ENCODE measurements at places on chromosomes 12 and 14.

- no peak for DNase-seq
Measured at GRCh38 chr14:57293866-57294837, 25.4 kb downstream of the AP5M1 start.

DNA sequence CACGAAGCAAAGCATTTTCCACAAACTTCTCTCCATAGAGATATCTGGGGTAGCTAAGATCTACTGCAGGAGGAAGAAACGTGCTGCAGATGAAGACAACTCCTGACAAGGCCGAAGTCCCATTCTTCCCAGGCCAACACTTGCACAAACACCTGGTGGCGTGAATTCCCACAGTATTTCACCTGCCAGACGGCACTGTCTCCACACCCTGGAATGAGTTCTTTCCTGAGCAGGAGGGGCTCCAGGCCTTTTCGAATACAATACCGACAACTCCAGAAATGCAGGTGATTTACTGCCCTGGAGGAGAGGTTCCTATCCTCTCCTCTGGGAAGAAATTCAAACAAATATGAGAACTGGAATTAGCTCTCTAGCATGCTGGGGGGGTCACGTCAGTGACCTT is 179.9 kb downstream of the MON2 start:
- DNase-seq: no peak

GRCh38 chr12:68950511-68950910 is 17.5 kb upstream of the CPM start:
- DNase-seq: no peak

DNA sequence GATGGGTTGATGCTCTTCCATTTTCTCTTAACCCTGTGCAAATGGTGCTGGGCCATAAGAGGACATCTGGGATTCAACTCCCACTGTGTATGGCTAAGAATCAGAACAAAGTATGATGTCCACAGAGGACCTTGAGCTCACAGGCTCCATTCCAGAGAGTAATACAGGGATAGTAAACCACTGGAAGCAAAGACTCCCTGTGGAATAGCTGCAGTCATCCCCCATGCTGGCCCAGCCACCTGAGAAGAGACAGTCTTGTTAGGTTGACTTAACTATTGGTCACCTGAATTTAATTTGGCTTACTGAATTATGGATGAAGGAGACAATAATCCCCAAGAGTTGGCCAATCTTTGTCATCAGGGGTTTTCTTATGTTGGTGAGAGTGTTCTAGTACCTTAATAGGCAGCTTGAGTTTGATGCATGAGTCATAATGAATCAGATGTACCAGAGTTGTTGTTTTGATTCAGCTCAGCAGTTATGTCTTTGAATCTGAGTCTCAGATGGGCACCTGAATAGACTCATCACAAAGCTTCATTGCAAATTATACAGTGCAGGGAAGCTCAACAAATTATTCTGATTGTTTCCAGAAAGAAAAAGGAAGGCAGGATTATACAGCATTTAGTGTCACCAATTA is 122.7 kb downstream of the SSPN start:
- DNase-seq: peak; percentile 27

DNA sequence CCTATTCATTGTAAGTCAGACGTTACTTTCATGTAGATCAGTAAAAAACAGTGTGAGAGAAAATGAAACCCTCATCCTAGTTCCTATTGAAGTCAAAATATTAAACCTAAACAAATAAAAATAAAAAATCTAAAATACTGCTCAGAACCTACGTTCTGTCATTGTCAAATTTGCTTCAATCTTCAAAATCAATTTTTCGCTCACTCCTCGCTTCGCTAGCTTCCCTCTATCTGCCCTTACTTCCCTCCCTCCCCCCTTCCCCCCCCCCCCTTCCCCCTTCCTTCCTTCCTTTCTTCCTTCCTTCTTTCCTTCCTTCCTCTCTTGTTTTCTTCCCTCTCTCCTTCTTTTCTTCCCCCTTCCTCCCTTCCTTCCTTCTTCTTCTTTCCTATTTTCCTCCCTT is 310.9 kb upstream of the PDE3A start:
- DNase-seq: no peak

- DNase-seq: no peak
Measured at GRCh38 chr12:63816031-63816430, 28.5 kb upstream of the SRGAP1 start.

DNA sequence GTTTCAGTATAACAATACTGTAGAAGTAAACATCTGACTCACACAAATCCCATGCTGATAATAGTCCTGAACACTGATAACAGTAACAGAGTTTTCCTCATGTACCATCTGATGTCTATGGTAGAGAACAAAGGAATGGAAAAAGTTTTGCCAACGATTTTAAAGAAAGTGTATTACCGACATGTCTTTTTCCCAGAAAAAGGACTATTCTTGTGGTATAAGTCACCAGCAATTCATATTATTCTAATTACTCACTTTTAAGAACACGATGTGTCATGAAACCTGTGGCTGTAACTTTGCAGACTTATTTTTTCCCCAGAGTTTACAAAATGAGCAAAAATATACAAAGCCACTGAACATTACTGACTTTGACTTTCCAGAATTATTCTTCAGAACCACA is 40.1 kb upstream of the DCN start:
- DNase-seq: no peak

GRCh38 chr14:68283378-68284123 is 464.0 kb downstream of the RAD51B start:
- DNase-seq: no peak

DNA sequence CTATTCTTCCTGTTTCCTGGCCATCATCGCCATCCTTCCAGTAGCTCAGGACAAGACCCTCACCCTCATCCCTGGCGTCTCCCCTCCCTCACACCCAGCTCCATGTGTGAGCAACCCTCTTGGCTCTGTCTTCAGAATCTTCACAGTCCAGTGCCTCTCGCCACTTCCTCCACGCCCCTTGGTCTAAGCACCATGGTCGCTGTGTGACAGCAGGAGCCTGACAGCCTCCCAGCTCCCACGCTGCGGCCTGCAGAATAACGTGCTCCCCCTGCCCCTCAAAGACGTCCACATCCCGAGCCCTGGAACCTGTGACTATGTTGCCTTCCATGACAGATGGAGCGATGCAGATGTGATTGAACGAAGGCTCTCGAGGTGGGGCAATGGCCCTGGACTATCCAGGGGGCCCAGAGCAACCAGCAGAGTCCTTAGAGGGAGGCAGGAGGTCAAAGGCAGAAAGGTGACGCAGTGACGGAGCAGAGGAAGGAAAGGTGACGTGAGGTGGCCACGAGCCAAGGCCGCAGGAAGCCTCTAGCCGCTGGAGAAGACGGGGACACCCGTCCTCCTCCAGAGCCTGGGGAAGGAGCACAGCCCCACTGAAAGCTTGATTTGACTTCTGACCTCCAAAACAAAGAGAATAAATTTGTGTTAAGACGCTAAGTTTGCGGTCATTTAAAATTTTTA is 139.8 kb downstream of the CALM1 start:
- no peak for DNase-seq

GRCh38 chr12:118332511-118332910 is 40.2 kb downstream of the TAOK3 start:
- no peak for DNase-seq

- DNase-seq: no peak
Measured at GRCh38 chr14:105144026-105144665, 24.4 kb downstream of the JAG2 start.

DNA sequence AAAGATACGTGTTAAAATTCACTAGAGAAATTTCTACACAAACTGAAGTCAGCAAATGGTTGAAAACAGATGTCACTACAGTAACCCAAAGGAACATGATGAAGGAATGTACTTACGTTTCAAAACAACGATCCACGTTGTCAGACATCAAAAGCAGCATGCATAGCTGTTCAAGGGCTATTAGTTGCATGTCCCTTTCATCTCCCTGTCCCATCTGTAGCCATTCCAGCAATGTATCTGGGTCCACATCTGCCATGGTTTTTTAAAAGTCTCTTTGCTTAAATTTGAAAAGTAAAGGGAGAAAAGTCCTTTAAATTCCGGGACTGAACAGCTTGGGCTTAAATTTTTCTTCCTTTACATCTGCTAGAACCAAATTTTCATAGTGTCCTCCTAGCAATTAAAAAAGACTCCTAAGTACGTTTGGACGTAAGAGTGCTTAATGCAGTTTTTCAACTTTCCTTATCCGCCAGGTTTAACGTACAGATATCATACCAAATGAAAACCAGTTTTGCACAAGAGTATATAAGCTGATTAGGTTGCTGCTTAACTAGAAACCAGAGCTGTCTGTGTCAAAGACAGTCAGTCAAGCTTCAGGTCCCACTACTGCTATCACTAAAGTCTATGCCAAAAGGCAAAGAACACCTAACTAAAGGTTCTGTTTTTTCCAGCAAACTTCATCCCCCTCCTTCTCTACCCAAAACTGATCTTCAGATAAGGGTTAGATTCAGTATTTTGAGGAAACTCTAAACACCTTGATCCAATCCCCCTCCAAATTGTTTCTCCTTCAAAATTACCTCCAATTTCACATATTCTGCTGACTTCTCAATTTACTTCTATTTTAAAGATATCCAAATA is 1.7 kb downstream of the HECTD1 start:
- peak; percentile 59 for DNase-seq

DNA sequence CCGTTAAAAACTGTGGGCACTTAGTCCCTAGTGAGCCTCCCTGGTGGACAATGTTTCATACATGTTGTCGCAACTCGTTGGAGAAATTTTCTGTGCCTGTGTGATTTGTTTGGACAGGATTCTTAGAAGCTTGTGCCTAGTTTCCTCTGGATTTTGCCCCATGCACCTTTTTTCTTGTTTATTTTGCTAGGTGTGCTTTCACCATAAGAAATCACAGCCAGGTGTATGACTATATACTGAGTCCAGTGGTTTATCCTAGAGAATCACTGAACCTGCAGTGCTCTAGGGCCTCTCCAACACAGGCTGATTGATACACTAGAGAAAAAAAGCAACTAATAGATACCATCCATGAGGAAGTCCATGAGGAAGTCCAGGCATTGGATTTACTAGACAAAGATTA is 33.1 kb upstream of the OASL start:
- DNase-seq: no peak

DNA sequence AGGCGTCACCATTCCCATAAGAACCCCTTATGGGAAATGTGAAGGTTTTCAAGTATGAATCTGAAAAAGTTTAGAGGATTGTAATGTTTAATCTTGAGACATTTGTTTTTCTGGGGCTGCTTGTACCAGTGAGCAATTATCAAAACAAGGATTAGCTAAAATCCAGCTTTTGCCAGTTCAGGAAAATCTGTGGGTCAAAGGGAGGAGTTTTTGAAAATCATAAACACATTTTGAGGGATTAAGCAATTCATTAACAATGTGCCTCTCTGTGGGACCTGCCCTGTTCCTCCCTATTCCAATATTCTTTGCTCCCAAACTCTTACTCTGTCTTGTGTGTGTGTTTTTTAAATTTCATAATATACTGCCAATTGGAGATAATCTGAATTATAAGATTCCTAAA is 11.7 kb upstream of the DAAM1 start:
- no peak for DNase-seq

GRCh38 chr12:114291389-114292060 is 114.4 kb downstream of the TBX5 start:
- DNase-seq: no peak

DNA sequence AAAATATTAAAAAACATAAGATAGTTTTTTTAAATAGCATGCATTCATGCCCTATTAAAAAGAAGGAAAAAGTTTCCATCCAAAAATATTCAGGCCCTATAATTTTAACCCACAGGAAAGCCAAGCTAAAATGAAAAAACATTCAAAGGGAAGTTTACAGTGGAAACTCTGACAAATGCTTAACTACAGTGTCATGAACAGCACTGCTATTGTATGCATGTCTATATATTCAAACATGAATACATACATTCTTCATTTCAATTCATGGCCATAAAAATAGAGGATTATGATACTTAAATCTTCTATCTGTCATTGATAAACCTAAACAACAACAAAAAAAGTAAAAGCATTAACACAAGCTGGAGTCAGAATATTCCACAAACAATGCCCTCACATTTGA is 67.4 kb downstream of the PPP2R5E start:
- DNase-seq: no peak

DNA sequence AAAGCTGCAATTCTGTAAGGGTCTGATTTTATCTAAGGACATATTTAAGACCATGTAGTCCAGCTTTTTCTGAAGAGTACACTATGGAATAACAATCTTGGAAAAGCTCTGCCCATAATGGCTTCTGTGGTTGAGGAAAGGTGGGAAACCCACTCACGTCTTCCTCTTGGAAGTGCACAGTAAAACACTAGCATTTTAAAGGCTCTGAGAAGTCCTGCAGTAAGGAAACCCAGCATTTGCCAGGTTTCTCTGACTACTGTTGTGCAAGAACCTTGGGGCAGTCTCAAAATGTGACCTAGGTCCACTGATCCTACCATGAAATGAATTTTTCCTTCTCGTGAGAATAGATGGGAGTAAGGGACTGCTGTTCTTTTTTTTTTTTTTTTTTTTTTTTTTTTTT is 11.9 kb downstream of the MAP1LC3B2 start:
- no peak for DNase-seq

DNA sequence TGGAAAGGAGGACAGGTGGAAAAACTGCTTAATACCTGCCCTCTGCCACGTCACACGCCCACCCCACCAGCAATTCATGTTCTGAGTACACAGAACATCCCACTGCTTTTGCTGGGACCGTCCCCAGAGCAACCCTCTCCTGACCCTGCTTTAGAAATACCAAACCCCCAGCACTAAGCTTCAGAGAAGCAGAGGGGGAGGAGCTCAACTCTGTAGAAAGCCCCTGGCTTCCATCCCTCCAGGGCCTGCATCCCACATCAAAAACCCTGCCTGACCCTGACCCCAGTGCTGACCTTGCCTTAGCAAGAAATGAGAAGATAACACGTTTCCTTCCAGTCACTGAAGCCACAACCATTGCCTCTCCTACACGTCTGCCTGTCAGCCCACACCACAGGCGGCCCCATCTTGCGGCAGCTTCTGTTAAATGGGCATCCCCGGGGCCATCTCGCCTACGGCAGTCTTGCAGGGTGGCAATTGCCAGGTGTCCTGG is 19.7 kb downstream of the VDR start:
- DNase-seq: no peak

- DNase-seq: peak; percentile 56
Measured at GRCh38 chr12:120261951-120262851, 3.3 kb downstream of the PXN start.

DNA sequence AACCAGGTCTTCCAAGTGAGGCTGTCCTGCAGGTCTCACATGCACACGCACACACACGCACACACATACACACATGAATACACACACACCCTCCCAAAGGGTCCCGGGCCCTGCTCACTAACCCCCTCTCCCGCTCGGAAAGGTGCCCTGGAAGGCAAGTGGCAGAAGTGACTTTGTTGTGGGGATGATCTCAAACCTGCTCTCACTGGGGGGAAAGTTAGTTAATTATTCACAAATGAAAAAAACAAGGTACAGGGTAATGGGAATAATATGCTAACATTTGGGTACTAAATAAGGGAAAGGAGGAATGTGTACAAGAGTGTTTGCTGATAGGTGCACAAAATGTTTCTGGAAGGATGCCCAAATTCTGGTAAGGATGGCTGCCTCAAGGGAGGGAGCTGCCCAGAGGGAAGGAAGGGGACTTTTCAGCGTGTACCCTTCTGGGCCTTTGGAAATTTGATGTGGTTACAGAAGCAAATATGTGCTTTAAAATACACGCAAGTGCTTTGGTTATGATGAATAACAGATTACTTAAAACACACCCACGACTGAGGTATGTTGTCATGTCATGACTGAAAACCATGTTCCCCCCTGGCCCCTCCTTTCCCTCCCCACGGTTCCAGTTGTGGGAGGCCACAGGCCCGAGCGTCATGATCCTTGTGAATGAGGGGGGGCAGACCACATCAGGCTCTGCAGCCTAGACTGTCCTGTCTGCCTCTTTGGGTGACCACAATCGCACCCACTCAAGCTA is 43.3 kb upstream of the PLEKHG6 start:
- no peak for DNase-seq

All from HTR-8/SVneo (cell line).